ENCODE measurements at places on chromosomes 7 and 10.

DNA sequence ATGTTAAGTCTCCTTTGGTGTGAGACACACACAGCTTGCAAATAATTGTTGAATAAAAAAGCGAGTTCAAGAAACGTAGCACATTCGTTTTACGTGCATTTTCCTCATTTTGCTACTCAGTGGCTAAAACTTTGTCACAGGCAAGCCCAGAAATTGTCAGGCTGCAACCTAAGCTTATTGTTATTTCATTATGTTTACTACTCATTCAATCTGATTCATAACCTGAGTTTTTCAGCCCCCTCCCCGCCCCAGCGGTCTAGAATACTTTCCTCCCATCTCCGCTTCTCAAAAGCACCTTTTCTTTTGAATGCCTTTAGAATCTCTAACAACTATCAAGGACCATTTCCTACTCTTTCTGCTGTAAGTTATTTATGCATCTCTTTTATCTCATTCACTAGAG lies 1.1 kb downstream of the FAM133B start:
- DNase-seq = no peak

DNA sequence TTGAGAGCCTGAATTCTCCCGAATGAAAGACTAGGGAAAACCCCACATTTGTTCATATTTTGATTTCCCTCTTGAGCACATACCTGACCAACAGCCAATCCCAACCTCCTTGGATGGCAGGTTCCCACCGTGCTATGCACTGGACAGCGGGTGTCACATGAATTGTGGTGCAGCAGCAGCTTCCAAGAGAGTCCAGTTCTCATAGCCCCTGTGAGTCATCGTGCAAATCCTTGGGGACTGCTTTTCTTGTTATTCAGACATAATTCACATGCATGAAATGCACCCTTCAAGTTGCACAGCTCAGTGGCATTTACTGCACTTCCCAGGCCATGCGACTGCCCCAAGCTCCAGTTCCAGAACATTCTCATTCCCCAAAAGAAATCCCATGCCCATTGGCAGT lies 67.8 kb upstream of the PPP2R2D start:
- no peak for DNase-seq

DNA sequence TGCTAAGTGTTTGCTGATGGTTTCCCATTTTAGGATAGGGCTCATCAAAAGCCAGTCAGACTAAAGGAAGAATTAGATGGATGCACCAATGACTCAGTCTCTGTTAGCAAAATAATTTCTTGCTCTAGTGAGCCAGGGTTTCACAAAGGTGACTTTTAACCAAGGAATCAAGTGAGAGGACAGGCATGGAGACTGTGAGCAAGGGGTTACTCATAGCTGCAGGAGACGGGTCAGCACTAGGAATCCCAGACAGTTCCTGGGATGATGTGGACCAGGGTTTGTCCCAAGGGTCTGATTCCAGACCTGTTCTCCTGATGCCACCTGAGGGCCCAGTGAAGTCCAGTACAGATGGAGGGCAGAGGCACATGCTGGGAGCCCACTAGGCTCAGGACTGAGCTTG lies 138.1 kb downstream of the NOC3L start:
- DNase-seq = no peak

- DNase-seq = no peak
These were observed 64.8 kb upstream of the DNAJB6 start for GRCh38 chr7:157271991-157272324.

- no peak for DNase-seq
These were observed 235.7 kb downstream of the GRID1 start for GRCh38 chr10:86130737-86131475.

DNA sequence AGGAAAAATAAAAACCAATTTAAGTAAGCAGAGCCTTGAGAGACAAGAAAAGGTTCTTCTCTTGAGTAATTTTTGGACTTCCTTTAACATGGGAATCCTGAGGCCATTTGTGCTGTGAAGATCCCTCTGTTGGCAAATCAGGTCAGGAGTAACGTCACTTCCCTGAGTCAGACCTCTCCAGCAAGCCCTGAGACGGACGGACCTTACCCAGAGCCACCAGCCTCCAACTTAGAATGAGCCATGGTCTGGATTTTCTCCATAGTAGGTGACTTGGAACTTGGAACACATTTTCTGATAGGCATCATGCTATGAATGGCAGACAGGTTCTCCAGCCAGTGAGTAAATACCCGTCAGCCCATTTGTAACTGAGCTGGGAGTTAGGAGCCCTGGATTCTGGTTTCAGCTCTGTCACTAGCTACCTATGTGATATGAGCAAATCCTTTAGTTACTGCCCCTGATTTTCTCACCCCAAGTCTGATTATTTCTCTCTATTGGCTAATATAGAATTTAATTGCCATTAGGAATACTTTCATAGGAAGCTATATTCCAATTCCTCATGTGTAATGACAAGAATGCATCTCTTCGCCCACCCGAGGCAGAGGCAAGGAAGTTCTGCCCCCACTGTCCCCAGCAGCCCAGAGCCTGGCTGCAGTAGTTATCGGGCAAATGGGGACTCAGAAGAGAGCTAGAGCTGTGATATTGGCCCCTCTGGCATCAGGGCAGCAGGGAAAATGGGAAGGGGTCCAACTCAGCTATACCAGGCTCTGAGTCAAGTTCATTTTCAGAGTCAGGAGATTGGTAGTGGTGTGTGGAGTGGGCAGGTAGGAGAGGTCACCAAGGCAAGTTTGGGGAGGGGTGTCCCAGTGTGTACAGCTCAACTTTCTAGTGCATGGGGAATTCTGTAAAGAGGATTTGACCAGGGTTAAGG lies 153.7 kb upstream of the AGK start:
- DNase-seq = no peak

- no peak for DNase-seq
These were observed 47.0 kb upstream of the ELMO1 start for GRCh38 chr7:37495574-37496184.

DNA sequence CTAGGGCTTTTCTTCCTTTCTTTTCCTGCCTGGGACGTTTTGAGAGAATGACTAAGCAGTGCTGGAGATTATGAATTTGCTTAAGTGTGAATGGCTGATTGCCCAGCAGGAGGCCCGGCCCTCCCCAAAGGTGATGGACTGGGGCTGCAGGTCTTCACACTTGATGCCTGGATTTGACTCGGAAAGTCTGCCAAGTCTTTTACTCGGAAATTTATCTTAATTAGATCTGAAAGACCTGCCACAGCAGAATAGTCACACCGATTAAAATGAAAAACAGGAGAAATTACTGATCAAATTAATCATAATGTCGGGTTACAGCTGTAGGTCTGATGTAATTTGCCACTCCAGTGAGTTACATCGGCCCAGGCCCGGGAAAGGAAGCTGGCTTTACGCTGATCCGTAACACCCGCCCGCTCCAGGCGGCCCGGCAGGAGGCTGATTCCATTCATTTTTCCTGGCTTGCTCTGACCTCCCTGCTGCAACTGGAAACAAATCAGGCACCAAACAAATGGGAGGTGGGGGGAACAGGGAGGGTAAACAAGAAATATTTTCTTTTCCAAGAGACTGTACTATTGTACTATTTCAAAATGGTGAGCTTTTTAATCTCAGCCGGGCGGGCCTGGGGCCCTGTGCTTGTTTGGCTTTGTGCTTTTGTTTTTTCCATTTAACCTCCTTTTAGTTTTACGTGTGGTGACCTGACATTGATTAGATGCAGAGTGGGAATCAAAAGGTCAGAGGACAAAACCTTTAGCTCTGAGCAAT lies 212.4 kb upstream of the YAE1 start:
- no peak for DNase-seq

DNA sequence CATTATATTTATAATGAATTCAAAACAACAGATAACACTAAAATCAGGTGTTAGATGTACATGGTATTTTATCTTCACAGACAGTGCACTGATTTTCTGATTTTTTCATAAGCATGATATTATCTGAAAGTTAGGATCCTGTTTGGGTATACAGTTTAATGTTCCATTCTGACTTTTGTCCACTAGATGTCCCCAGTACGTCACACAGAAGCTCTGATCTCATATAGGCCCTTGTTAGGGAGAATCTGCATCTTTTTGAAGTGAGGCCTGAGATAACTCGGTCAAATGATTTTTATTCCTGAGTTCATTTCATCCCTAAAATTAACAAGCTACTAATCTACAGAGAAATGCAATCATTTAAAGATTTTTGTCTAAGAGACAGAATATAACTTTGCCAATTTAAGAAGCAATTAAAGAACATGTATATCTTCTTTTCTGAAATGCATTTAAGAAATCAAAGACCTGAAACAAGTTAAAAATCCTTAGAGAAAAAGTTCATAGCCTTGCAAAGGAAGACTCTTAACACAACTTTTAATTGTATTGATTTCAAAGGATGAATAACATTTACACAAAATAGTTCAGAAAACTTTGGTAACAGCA lies 72.0 kb upstream of the TES start:
- DNase-seq = no peak

GRCh38 chr7:38506756-38507155 lies 124.4 kb downstream of the AMPH start:
- no peak for DNase-seq

Measured in cortex of kidney (tissue), 1 donor.